ENCODE measurements at places on chromosomes 7 and 10. TPM values are rescaled to one million over a fixed set of nuclear protein-coding genes. Genes with fewer than 3 reads are reported as not detected.
A peak's percentile ranks its signal among the peaks of the same experiment; 100 is the strongest.

GRCh38 chr10:100186253-100187212 is 704 bp upstream of the ERLIN1 start:
- peaks cover 31% of the 10 kb centered on the region for H3K4me1 ChIP-seq
- H3K27ac ChIP-seq = peak overlapping the region; percentile 90
- peaks cover 33% of the 10 kb centered on the region for H3K36me3 ChIP-seq
- peak; percentile 4 for DNase-seq
- H3K27me3 ChIP-seq = no peaks in the 10 kb centered on the region
- peak overlapping the region; percentile 94 for H3K4me3 ChIP-seq

- no peaks in the 10 kb centered on the region for H3K27me3 ChIP-seq
- peaks cover 5% of the 10 kb centered on the region for H3K36me3 ChIP-seq
- H3K4me1 ChIP-seq = peaks cover 28% of the 10 kb centered on the region
- DNase-seq = peak; percentile 54
- H3K4me3 ChIP-seq = peak within 1 kb of the TSS; percentile 92
- H3K27ac ChIP-seq = peak within 1 kb of the TSS; percentile 76
Observed at GRCh38 chr7:99143853-99144672, at the start of gene SMURF1. Gene SMURF1 (minus strand): TSS chr7:99144108. CDS start chr7:99143780, 328 bp downstream.

Gene TMEM236
- 0.37 TPM for total RNA-seq

DNA sequence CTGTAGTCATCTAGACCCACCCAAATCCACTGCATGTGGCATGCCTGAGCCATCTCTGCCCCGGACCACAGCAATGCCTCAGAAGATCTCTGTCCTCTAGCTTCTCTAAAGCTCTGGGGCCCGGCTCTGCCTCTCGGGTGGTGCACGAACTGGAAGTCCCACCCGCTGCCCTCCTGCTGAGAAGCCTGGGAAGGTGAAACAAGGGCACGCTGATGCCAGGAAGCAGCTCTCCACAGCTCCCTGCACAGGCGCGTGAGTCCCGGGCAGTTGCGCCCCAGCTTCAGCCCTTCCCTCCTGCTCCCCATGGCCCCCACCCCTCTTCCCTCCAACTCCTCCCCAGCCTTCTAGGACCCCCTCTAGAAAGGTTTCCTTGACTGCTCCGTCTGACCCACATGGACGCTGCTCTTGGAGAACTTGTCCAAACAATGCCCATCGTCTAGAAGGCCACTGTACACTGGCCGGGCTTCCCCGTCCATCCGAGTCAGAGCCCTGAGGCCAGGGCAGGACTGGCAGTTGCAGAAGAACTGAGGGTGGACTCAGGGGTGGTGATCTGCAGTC is 12.8 kb downstream of the KCNH2 start:
- H3K4me3 ChIP-seq = no peak overlapping the region
- H3K4me1 ChIP-seq = no peaks in the 10 kb centered on the region
- H3K36me3 ChIP-seq = no peaks in the 10 kb centered on the region
- no peak overlapping the region for H3K27ac ChIP-seq
- no peak for DNase-seq
- peaks cover 33% of the 10 kb centered on the region for H3K27me3 ChIP-seq

Gene SHTN1
- total RNA-seq = 39.2 TPM

Gene NRG3
- total RNA-seq = not detected

Gene GCK
- not detected for total RNA-seq

DNA sequence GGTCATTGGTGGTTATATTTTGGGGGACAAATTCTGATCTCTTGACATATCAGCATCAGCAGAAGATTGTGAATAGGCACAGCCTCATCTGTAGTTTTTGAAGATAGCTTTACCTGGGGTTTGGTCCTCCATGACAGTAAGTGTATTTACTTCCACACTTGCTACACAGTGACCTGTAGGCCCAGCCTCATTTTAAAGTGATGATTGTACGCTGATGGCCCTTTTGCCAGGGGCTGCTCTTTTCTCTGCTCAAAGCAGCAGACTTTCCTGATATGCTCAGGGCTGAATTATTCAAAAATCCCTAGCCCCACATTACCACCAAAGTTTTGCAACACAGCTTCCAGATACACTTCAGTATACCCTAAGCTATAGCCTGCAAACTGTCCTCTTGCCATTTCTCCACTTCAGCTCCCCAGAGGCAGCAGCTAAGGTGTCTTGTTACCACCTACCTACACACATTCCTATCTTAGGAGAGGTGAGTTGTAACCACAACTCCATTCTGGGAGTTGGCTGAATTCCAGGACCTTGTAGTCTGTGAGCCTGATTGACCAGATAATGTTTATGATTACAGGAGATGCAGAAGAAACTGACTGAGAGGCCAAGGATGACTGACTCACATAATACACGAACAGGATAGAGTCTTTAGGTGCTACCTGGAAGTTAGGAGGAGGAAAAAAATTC is 6.0 kb downstream of the ASB4 start:
- H3K27ac ChIP-seq = peak overlapping the region; percentile 23
- no peak overlapping the region for H3K4me3 ChIP-seq
- H3K4me1 ChIP-seq = peaks cover 24% of the 10 kb centered on the region
- peak; percentile 96 for DNase-seq
- H3K36me3 ChIP-seq = peaks cover 6% of the 10 kb centered on the region
- H3K27me3 ChIP-seq = no peaks in the 10 kb centered on the region

Gene COL17A1
- total RNA-seq = 514 TPM

GRCh38 chr7:107332488-107333269 is 137.2 kb upstream of the GPR22 start:
- H3K27ac ChIP-seq = no peak overlapping the region
- no peak overlapping the region for H3K4me3 ChIP-seq
- peaks cover 5% of the 10 kb centered on the region for H3K36me3 ChIP-seq
- no peak for DNase-seq
- no peaks in the 10 kb centered on the region for H3K27me3 ChIP-seq
- H3K4me1 ChIP-seq = peaks cover 9% of the 10 kb centered on the region

Gene EPHA1
- total RNA-seq = 1.2 TPM

Gene CDHR3
- total RNA-seq = 0.19 TPM
